ENCODE measurements at places on chromosomes 1 and 21.

DNA sequence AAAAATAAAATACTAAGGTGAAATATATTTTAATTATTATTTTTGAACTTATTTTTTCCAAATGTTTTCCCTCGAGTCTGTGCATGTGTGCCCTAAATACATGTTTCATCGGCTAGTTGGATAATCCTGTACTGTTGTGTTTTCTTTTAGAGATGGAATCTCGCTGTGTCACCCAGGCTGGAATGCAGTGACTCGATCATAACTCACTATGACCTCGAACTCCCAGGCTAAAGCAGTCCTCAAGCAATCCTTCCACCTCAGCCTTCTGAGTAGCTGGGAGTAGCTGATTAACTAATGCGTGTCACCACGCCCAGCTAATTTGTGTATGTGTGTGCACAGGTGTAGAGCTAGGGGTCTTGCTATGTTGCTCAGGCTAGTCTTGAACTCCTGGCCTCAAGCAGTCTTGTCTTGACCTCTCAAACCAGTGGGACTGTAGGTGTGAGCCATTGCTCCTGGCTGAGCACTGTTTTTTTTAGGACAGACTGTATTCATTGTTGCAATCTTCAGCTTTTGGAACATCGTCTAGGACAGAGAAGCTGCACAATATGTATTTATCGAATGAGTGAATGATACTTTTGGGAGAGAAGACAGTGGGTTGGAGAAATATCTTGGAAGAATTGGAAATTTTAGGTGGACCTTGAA is 4.8 kb upstream of the TMCO1 start:
- DNase-seq = peak; percentile 76

GRCh38 chr1:107748531-107748930 is 216.4 kb downstream of the VAV3 start:
- DNase-seq = no peak

GRCh38 chr1:116105996-116106395 is 5.2 kb upstream of the MAB21L3 start:
- DNase-seq = no peak

DNA sequence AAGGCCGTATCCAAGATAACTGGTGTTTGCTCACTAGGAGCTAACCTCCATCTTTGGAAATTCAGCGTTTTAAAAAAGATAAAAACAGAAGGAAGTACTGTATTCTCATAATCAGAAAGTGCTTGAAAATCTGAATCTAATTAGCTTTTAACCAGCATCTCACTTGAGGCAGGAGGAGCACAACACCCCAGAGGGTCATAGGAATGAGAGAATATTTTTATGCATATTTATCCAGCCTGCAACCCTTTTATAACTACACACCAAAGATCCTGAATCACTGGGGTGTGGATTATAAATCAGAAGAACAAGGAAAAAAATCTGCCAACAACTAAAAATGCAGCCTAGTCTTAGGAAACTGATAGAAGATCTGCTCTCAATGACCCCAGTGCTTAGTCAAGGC is 68.0 kb upstream of the PTCH2 start:
- no peak for DNase-seq

GRCh38 chr1:65512967-65513780 is 92.7 kb downstream of the LEPR start:
- DNase-seq = no peak

DNA sequence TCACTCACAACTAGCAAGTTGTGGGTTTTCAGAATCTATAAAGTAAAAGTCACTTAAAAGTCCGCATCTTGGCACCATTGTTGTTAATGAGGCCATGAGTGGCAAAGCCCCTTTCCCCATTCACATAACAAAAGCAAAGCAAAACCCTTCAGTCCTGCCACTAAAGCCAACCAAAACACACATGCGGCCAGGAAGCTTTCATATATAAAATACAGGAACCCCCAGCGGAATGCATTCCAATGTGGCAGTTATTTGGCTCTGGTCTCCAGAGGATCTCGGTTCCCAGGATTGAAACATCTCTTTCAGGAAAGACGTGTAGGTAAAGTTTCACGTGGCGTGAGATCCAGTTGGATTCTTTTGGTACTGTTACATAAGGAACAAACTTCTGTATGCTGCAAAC is 2.5 kb upstream of the LBR start:
- no peak for DNase-seq

- no peak for DNase-seq
Observed at GRCh38 chr1:81543764-81544163, 257.0 kb upstream of the ADGRL2 start.
